ENCODE measurements at places on chromosomes 6 and 20. TPM values are rescaled to one million over a fixed set of nuclear protein-coding genes. Genes with fewer than 3 reads are reported as not detected.

The ESF1 gene
- 14.9 TPM for total RNA-seq

The NMBR gene
- 0.28 TPM for total RNA-seq

The TMEM244 gene
- not detected for total RNA-seq

The WFDC5 gene
- not detected for total RNA-seq

The MOCS3 gene
- 7.9 TPM for total RNA-seq

The FITM2 gene
- total RNA-seq = 8.4 TPM

The GJA10 gene
- total RNA-seq = not detected

The LZTS3 gene
- total RNA-seq = 8.2 TPM

The E2F1 gene
- total RNA-seq = 16.1 TPM

The ULBP2 gene
- 12.5 TPM for total RNA-seq

The TMEM217 gene
- 2.5 TPM for total RNA-seq

The HMGN4 gene
- 68.8 TPM for total RNA-seq

The CLDN20 gene
- total RNA-seq = not detected

The AGER gene
- 0.58 TPM for total RNA-seq

The COL19A1 gene
- 1.4 TPM for total RNA-seq

The WFDC12 gene
- total RNA-seq = 0.28 TPM

The SLC22A16 gene
- under 0.01 TPM for total RNA-seq

The GMEB2 gene
- total RNA-seq = 8.2 TPM

The FAM83B gene
- total RNA-seq = 0.28 TPM

The MAFB gene
- under 0.01 TPM for total RNA-seq

The ACTL10 gene
- total RNA-seq = 2.7 TPM

The DNAAF9 gene
- total RNA-seq = 11.6 TPM

Data from regular cardiac myocyte (primary cell).